Fibroblast of skin of back (primary cell): ENCODE measurements at places on chromosomes 4 and X.

DNA sequence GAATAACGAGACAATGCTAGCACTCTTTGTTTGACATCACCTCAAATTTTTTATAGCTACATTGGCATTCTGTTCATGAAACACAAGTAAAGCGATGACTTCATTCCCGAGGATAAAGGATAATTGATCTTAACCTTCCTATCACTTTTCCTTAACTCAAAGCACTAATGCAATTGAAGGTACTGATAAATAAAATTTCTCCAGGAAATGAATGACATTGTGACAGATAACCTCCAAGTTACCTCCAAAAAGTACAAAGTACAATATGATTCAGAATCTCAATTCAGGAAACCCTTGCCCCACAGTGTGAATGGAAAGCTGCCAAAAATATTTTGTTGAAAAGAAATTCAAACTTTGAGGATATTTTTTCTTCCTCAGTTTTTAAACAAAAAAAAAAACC, 1.8 kb downstream of the PRSS12 start:
- DNase-seq = no peak

GRCh38 chr4:27467351-27467750, 606.7 kb downstream of the STIM2 start:
- no peak for DNase-seq

DNA sequence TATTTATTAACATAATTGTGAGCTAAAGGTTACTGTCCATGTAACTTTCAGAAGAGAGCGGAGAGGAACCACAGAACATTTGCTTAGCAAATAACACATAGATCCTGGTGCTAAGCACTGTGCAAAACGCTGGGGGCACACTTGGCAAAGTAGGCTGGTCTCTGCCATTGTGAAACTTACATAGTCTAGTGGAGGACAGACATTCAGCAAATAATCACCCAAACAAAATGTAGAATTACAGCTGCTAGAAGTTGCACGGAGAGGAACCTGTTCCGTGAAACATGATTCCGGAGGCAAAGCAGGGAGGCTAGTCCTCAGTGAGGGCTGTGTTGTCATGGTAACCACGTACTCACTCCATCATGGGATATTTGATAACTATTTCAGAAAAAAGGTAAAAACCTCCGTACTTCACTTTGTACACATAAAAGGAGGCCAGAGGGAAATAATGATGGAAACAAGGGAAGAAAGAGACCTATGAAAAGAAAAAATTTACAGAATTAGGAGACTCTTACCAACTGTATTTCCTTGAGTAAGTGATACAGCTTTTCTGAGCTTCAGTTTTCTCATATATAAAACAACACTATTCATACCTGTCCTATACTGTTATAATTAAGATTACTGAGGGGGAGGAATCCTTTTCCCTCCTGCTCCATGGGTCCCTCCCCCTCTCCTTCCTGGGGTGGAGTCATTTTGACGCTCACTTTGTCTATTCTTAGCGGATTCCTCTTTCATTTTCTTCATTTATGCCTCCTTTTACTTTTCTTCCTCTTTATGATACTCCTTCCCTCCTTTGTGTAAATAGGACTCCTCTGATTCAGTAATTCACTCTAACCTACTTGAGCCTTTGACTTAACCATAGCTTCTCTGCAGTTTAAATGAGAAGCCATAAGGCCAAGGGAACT, 825 bp upstream of the RASGEF1B start:
- DNase-seq = peak; percentile 17

DNA sequence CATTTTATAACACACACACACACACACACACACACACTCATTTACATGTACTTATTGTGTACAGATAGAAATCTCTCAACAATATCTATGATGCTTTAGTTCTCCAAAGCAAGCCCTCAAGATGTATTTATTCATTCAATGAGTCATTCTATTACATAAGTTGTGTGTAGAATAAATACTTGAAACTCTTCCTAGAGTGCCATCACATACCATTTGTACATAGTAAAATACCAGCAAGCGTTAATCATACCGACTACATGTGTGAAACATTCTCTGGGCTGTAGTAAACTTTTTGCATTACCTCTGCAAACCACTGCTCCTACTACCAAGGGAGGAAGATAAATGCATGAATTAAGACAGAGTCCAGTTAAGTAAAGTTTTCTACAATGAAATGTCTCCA, 70.9 kb downstream of the EPHA5 start:
- DNase-seq = peak; percentile 84

DNA sequence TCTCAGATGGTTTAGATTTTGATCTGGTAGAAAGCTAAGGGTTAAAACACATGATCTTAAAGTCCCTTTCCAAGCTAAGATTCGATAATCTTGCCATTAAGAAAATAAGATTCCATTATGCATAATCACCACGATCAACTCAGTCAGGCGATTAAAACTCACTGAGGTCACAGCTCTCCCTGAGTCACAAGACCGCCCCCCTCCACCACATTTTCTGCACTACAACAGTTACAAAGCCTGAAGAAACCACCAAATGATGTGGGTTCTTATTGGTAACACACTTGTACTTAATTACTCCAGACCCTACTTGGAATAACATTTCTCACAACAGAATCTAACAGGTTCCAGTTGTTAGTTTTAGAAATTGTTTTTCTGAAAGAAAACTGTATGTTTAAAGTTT, 62.8 kb downstream of the SH3KBP1 start:
- DNase-seq = peak; percentile 50

- no peak for DNase-seq
Observed at GRCh38 chr4:183631577-183632198, 27.3 kb downstream of the RWDD4 start.

GRCh38 chr4:10521424-10521823, 64.2 kb upstream of the ZNF518B start:
- DNase-seq = no peak

DNA sequence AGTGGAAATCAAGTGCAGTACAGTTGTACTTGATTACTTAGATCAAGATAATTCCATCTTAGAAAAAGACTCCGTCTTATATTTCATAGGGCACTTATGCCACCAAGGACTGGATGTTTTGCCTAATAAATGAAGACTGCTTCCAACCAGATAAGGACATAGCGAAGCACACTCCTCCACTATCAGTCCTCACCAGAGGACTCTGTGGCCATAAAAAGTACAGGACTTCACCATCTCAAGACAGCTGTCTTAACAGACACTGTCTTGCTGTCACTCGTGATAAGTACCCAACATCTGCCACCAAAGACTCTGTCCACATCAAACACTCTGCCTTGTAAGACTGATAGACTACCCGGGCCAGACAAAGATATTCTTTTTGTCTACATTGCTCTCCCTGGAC, 352.0 kb downstream of the TRAM1L1 start:
- DNase-seq = no peak

- peak; percentile 0 for DNase-seq
Observed at GRCh38 chrX:117996918-117997480, 119.6 kb downstream of the KLHL13 start.

GRCh38 chr4:66855956-66856355, 689.3 kb downstream of the CENPC start:
- DNase-seq = peak; percentile 69

DNA sequence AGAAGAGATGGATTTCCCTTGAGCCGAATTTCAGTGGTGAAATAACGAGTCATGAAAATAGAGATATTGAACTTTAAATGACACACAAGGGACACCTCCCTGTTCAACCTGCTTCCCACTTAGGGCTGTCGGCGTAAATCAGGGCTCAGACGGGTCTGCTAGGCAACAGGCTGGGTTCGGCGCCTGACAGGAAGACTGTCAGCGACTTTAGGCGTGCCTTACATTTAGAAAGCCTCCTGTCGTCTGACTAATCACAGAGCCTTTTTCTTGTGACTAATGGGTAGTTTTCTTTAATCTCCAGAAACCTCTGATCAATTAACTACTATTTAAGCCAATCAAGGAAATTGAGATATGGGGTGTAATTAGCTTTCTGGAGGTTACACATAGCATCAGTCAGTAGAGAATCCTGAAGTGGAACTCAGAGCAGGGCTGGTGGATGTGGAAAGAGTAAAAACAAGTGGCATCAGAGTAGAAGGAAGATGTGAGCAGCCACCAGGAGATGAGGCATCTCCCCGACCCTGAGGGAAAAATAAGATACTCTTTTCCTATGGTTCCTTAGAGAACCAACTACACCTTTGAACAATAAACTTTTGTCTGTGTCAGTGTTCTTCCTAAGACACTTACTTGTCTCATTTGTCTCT, 86.2 kb upstream of the HS3ST1 start:
- no peak for DNase-seq

DNA sequence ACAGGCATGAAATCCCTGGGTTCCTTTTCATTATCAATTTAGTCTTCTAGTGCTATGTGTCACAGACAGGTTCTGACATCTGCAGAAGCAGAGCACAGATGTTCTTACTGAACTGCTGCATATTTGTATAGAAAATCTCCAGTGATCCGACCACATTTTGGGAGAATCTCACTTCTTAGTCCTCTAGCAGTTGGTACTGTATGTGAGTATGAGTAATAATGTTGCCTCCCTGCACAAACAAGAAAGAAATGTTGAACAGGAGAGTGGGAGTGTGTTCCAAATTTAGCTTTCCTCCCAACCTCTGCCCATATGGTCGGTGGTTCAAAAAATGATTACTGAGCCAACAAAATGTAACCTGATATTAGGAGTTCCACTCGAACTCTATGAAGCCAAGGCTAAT, 165.3 kb upstream of the GPC4 start:
- peak; percentile 60 for DNase-seq

DNA sequence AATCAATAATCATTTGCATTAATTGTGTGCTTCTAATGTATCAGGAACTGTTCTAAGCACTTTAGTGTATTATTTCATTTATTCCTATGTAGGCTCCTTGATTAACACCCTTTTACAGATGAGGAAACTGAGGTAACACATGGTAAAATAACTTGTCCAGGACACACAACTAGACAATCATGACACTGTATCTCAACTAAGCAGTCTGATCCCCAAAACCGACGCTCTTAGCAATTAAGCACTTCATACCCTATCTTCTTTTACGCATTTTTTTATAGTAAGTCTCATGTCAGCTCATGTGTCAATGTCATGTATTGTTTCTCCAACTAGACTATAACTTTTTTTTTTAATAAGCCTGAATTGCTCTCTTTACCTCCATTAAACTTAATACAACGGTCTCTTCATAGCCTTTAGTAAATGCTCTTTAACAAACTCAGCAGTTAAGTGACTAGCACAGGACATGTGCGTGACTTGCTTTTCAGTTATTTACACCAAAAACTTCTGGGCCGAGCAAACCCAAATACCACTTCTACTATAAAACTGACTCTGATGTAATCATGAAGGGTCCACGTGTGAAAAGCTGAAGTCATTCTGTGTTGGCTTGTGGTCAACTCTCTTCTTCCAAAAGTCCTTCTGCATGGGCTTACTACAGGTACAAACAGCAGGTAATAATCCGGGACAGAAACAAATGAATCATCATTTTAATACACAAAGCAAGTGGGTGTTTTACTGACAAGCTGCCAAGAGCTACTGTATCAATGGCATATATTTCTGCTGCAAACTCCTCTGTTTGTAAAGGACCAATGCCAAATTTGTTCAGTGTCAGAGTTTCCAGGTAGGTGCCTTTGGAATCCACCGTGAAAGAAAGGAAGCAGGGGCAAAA, 7.9 kb upstream of the AMBN start:
- no peak for DNase-seq

DNA sequence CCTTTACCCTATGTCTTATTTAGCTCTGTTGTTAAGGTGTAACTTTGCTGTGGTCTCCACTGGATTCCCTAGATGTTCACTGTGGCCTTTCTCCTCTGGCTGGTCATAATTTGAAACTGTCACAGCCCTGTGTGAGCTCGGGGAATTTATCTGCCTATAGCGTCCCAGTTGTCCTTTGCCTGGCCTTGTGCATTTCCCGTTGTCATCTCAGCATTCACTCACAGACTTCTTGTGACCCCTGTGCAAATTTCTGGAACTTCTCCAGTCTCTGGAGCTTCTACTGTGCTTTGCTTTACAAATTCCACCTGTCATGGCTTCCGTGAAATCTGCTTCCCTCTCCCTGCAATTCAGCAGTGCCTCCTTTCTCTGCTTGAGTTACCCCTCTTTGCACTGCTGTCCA, 106.7 kb downstream of the WWC2 start:
- no peak for DNase-seq

DNA sequence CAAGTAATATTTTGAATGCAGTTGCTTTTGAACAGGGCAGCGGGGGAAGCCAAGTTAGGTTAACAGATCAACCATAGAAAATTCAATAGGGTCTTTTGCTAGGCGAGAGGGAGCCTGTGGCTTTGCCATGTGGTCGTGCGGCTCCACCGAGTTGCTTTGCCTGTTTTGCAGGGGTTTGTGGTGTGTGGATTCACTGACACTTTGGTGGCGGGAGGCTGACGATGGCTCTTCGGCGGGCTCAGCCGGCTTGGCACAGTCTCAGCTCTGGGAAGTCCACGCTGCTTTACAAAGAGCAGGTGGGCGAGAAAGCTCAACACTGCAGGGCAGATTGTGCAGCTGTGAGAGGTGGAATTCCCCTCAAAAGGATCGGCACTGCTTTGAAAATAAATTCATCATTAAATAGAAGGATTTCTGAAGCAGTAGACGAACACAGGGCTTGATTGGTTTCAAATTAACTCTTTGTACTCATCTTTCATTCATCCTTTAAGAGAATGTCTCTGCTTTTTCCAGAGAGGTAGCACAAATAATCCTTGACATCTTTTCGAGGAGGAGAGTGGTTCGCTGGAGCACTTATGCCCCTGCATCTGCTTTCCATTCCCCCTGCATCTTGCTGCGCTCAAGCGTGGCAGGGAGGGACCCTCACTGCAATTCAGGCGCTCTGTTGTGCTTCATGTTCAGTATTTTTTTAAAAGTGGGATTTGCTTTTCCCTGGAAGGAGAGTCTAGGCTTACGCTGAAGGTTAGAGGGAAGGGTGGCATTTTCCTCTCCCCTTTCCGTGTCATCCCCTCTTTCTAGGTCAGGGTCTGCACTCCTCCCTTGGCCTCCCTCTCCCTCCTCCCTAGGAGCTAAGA, 201.8 kb upstream of the LEF1 start:
- no peak for DNase-seq

DNA sequence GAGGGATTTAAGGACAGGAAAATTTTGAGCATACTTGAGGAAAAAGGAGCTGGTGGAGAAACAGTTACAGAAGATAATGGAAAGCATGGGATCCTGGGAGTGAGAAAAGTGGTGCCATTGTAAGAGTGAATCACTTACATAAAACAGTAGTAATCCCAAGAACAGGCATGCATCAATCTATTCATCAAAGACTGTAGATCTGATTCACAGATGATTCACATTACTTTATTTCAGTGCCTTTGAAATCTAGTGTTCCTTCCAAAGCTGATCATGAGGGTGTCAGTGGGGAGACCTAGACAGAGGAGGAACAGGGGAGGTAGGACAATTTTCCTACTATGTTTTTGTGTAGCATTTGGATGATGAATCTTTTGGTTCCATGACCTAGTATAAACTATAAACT, 102.7 kb downstream of the TAB3 start:
- DNase-seq = no peak
